ENCODE measurements at places on chromosomes 12 and 14.

DNA sequence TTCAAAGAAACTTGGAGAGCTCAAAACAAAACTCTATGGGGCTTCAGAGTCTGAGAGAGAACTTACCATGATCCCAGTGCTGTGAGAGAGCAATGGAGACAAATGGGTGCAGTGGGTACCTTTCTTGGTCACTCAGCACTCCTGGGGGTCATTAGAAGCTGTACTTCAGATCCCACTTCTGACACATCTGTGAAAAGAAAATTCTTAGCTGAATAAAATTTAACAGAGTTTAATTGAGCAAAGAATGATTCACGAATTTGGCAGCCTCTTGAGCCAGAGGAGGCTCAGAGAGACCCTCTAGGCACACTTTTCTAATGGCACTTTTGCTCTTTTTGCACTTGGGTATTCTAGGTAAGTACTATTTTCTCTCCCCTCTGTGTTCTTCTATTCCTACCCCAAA is 96.8 kb upstream of the SYT10 start:
- DNase-seq = no peak

DNA sequence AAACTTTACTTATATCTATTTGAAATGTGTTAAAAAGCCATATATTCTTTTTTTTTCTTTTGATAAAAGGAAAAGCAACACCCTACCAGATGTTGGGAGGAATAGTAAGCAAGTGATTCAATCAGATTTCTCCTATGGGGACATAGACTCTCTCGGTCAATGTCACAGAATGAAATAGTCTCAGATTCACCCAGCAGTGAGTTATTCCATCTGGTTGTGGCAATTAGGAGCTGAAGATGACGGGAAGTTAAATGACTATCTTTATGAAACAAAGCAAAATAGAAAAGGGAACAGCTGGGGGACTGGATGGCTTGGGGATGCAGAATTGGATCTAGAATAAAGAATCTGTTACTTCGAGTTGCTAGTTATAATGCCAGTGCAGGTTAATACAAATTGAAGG is 857.0 kb downstream of the NRXN3 start:
- no peak for DNase-seq

GRCh38 chr12:51051787-51052186 is 3.7 kb downstream of the LETMD1 start:
- DNase-seq = no peak

- no peak for DNase-seq
These were observed 36.0 kb downstream of the MUCL1 start for GRCh38 chr12:54890339-54890738.

DNA sequence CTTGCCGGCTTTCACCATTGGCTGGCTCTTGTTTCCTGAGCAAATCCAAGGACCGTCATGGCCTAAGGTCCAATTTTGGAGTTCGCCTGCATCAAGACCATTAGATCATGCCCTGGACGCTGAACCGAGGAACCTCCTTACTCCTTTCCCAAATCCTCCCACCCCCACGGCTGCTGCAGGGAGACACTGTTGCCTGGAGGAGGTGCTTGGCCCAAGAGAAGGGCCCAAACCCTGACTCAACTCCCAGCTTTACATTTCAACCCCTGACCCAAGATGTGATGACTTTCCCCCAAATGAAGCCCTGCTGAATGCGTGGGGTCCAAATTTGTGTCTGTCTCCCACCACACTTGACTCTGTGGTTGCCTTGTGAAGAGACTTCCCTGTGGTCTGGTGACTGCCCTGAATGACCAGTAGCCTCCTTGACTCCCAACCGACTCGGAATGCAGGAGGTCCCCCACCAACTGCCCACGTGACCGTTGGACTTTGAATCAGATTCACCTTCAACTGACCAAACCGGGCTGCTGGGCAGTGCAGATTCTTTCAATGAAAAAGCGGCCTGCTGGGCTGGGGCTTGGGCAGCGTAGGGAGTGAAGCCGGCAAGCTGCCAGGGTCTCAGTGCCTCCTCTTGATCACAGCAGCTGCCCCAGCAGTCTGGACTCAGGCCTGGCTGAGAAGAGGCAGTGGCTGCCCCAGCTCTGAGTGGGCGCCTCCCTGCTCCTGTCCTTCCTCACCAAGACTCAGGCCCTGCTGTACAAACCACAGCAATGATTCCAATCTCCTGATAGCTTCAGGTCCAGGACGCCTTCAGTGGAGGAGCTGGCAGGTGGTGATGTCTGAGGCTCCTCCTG is 46.7 kb upstream of the OASL start:
- no peak for DNase-seq

DNA sequence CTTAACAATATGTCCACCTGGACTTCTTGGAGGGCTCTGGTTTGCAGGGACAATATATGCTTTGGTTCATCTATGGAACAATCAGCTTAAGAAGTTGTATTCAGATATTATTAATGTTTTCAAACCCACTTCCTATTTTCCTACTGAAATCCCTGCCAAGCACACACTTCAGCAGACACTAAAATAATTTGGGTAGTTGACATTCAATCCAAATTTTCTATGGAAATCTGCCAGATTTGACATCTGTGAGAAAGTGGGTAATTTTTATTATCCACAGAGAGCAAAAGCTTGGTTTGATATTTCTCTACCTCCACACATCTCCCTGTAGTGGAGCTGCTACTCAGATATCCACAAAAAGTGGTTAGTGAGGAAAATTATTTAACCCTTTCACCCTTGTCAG is 378.8 kb upstream of the SOX5 start:
- DNase-seq = no peak
